ENCODE measurements at places on chromosomes 4 and X.

- DNase-seq: no peak
Measured at GRCh38 chrX:77436682-77437081, 10.5 kb upstream of the FGF16 start.

DNA sequence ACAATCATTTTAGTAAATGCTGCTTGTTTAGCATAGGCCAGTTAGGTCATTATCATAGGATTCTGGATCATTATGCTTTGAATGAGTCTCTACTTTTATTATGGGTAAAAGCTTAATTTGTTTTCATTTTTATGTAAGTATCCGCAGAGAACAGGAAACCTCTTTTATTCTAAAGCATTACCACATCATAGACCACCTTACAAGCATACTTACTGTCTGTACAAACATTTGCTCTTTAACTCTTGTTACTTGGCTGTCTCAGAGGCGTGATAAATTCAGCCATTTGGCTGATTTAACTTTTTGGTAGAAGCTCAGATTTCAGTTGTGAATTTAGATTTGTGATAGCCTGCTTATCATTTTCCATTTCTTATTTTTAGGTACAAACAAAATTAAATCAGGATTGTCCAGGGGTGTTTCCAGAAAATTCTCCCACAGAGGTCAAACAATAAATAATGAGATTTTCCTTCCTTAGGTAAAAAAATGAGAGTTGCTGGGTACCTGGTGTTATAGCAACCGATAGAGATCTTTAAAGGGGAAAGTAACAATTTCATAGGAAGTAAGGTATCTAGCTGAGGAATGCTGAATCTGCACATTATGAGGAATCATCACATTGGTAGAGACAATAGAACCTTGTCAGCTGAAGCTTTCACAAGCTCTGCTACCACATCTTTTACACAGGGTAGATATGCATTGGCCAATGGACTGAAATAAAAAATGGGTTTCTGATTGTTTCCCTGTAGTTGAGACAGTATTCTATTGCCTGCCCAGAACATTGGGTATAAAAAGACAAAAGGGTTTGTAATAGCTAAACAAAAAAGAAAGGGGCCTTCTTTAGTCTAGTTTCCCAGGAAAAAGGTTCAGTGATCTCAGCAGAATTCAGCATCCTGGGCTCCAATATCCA lies 62.5 kb downstream of the NDNF start:
- DNase-seq: no peak

DNA sequence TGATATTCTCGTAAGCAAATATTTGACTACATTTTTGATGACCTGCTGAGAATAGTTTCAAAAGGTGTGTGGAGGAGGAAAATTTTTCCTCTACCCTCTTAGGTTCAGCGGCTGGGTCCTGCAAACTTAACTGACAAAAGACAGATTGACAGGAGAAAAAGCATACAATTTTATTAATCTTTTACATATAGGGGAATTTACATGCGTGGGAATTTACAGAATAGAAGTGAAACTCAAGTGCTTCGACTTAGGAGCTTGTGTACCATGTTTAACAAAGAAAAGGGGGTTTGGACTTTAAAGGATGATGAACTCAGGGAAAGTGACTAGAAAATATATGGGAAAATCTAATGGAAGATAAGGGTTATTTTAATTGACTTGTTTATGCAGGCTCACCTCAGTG lies 2.5 kb downstream of the HERC6 start:
- no peak for DNase-seq

GRCh38 chrX:43817444-43817843 lies 64.8 kb downstream of the MAOB start:
- DNase-seq: no peak

DNA sequence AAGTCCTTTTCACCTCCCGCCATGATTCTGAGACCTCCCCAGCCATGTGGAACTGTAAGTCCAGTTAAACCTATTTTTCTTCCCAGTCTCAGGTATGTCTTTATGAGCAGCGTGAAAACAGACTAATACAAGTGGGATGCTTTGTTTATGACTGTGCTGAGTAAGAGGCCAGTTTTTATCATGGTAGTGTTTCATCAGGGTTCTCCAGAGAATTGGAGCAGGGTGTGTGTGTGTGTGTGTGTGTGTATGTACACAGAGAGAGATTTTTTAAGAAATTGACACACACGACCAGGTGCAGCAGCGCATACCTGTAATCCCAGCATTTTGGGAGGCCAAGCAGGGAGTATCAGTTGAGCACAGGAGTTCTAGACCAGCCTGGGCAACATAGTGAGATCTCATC lies 34.6 kb upstream of the SLC2A9 start:
- DNase-seq: no peak

- no peak for DNase-seq
Measured at GRCh38 chrX:153910446-153910845, 6.0 kb downstream of the AVPR2 start.

GRCh38 chr4:46425775-46426400 lies 36.0 kb upstream of the GABRA2 start:
- no peak for DNase-seq

- DNase-seq: no peak
Measured at GRCh38 chrX:119686087-119686691, 6.8 kb downstream of the SEPTIN6 start.

GRCh38 chr4:36303426-36304137 lies 22.2 kb downstream of the DTHD1 start:
- no peak for DNase-seq

DNA sequence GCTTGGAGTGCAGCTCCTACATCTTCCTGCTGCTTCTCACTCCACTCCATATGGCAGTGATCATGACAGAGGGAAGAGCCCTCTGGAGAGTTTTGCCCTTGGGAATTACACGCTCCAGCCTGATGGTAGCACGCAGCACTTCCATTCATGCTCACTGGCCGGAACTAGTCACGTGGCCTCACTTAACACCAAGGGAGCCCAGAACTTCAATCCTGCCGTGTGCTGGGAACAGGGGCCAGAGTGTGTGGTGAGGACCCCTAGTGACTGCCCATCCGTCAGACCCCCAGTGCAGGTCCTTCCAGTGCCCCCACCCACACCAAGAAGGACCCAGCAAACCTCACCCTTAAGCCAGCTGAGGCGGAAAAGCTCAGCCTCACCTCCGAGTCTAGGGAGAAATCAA lies 230.7 kb downstream of the EVC2 start:
- no peak for DNase-seq

Data from CD4-positive, alpha-beta T cell (primary cell).